Sciatic nerve (tissue), 2 donors: ENCODE measurements at places on chromosomes 16 and 17.
A peak's percentile ranks its signal among the peaks of the same experiment; 100 is the strongest.

GRCh38 chr17:30832438-30833124 lies 815 bp downstream of the ATAD5 start:
- DNase-seq: no peak

DNA sequence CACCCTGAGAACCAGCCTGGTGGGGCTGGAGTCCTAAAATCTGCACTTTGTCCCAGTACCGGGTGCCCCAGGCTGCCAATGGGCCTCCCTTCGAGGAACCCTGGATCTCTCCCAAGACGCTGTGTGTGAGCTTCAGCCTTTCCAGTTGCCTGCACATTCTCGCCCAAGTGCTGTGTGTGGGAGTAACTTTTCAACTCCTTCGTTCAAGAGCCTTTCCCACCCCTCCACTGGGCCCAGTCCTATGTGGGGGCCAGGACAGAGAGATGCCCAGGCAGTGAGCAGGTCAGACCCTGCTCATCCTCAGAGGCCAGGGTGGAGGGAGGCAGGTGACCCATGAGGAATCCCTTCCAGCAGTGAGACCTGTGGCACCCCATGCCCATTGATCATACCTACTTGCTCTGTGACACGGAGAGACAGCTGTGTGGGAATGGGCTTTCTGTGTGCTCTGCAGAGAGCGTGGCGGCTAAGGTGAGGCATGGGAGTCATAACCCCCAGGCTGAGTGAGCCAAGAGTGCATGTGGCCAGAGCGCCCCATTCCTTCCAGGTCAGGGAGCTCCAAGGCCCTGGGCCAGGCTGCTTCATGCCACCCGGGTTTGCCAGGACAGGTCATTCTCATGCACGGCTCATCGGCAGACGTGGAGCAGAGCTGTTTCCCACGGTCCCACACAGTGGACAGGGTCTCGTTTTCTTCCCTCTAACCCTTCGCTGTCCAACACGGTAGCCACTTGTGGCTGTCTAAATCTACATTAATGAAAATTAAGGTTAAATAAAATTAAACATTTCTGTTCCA lies 154.4 kb downstream of the CLEC16A start:
- DNase-seq: no peak

DNA sequence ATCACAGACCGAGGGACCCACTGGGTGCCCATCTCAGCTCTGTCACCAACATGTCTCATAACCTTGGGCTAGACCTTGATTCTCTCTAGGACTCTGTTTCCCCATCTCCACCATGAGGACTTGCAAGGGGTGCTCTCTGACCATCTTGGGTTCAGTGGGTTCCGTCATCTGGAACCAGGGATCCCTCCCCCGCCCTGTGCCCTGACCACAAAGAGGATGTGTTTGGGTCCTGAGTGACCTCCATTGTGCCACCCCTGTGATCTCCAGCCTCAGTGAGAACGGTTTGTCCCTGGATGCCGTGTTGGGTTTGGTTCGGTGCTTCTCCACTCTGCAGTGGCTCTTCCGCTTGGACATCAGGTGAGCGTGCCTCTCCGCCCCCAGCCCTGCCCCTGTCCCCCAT lies 49.1 kb upstream of the CPNE2 start:
- DNase-seq: no peak

DNA sequence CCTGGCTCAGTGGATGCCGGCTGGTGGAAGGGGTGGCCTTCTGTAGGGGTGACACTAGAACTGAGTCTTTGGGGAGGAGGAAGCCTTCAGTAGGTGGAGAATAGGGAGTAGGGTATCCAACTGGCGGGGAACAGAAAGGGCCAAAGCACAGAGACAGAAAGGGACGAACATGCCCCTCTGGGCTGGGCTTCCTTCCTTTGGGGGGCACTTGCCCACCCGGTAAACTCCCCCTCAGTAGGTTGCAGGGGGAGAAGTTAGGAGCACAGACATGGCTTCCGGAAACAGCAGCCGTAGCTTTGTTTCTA lies 774 bp downstream of the ENGASE start:
- DNase-seq: no peak

- DNase-seq: peak; percentile 88
These were observed 34.0 kb downstream of the ADGRG5 start for GRCh38 chr16:57576429-57576870.

- DNase-seq: no peak
These were observed 6.0 kb downstream of the STAT5B start for GRCh38 chr17:42270170-42270535.

DNA sequence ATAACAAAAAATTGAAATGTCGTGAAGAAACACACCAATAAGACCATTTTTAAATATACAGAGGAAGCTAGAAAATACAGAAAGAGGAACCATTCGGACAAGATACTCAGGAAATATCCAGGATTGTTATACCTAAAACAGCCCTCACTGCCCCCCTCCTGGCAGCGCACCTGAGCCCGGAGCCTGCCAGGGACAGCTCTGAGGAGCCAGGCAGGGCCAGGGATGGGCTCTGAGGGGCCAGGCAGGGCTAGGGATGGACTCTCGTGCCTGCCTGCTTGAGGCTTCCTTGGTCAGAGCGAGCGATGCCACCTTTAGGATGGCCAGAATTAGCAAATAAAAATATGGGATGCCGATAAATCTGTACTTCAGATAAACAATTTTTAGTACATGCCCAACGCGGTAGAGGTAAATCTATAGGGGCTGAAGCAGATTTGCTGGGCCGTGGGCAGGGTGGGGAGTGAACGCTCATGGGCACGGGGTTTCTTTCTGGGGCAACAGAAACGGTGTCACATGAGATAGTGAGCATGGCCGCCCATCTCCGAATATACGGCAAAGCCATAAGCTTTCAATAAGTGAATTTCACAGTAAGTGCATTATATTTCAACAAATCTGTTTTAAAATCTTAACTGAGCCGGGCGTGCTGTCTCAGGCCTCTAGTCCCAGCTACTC lies 18.2 kb upstream of the CSNK1D start:
- no peak for DNase-seq

GRCh38 chr16:88730632-88731607 lies 24.6 kb downstream of the CTU2 start:
- no peak for DNase-seq

DNA sequence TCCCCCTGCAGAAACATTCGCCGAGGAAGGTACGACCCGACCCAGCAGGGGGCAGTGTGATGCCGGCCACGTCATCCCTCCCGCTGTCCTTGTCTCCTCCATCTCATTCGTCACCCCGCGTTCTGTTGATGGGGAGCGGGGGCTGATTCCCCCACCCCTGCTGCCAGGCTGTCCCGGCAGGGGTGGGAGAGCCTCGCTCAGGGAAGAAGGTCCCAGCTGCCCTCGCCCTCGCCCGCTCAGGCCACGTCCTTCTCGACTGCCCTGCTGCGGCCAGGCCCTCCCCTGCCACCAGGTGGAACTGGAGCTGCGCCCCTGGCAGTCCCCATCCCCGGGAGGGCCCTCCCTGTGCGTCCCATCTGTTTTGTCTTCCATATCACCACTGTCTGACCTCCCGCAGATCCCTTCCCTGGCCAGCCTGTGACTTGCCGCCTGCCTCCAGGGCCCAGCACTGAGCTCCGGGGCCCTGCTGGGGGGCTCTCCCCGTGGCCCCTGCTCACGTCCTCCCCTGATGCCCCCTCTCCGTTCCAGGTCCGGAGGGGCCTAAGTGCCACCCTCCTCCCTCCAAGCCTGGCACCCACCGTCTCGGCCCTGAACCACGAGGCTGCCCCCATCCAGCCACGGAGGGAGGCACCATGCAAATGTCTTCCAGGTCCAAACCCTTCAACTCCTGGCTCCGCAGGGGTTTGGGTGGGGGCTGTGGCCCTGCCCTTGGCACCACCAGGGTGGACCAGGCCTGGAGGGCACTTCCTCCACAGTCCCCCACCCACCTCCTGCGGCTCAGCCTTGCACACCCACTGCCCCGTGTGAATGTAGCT lies 20.6 kb downstream of the ADAM11 start:
- peak; percentile 85 for DNase-seq

- no peak for DNase-seq
These were observed 18.7 kb upstream of the ARHGAP17 start for GRCh38 chr16:25033852-25034251.

DNA sequence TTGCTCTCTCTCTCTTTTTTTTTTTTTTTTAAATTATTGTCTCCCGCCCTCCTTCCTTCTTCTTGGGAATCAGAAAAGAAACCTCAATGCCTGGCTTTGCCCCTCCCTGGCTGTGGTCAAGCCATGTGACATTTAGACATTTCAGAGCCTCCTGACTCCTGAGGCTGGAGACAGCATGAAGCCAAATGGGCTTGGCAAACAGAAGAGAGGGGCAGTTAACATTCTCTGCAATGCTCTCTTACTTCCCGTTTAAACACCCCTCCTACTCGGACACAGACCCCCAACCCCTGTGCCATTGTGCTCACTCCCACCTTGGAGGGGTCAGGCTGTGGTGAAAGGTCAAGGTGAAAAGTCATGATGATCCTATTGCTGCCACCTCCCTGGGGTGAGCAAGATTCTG lies 14.7 kb upstream of the MEOX1 start:
- no peak for DNase-seq

- no peak for DNase-seq
These were observed 680 bp upstream of the CCL15 start for GRCh38 chr17:36001862-36002603.

- DNase-seq: no peak
These were observed 27.4 kb downstream of the CDRT15 start for GRCh38 chr17:14209215-14209614.

- DNase-seq: no peak
These were observed 45.0 kb downstream of the RHOT1 start for GRCh38 chr17:32187271-32187670.

DNA sequence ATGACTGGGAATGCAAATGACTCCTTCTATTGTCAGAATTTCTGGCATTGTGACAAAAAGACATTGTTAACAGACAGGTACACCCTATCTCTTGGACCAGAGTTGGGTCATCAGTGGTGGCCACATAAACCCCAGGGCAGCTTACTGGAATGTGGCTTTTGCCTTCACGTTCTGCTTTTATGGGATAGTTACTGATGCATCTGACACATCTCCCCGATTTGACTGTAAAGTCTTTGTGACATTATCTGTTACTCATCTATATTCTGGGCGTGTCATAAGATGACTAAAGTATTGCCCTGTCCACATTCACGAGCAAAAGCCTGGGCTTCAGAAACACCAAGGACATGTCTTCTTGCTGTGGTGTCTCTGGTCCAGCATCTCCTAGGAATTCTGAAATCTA lies 18.7 kb upstream of the AQP8 start:
- no peak for DNase-seq

DNA sequence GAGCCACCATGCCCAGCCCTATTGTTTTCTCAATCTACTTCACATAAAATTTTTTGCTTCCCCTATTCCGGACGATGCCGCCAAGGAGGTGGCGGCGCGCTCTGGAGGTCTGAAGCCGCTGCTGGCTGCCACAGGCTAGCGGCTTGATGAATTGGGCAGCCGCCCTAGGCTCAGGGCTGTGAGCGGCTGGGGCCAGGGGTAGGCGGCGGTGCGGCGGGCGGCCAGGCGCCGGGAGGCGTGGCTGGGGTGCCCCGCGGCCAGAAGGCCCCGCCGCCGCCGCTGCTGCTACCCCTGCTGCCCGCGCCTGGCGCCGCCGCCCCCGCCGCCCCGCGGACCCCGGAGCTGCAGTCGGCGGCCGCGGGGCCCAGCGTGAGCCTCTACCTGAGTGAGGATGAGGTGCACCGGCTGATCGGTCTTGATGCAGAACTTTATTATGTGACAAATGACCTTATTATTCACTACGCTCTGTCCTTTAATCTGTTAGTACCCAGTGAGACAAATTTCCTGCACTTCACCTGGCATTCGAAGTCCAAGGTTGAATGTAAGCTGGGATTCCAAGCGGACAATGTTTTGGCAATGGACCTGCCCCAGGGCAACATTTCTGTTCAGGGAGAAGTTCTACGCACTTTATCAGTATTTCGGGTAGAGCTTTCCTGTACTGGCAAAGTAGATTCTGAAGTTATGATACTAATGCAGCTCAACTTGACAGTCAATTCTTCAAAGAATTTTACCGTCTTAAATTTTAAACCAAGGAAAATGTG lies 41.7 kb downstream of the ANKFY1 start:
- no peak for DNase-seq

GRCh38 chr17:51813140-51813783 lies 345.3 kb downstream of the CA10 start:
- no peak for DNase-seq

GRCh38 chr17:36132421-36132831 lies 28.8 kb downstream of the CCL4 start:
- DNase-seq: no peak

DNA sequence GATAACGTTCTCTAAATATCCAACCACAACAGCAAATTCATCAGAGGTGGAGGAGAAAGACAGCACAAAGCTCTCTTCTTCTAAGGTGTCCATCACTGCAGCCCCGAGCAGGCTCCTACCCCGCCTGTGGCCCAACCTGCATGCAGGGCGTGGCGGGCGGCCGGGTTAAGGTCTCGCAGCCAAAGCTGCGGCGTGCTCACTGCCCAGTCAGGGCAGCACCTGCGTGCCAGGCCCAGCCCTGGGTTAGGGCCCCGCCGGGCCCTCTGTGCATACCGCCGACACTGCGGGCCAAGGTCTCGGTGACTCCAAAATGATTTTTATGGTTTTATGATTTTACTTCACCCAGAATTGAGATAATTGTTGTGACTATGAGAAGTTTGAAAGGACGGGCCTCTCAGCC lies 57.8 kb downstream of the FOXK2 start:
- DNase-seq: no peak
